ENCODE measurements at places on chromosomes 2 and 18.

DNA sequence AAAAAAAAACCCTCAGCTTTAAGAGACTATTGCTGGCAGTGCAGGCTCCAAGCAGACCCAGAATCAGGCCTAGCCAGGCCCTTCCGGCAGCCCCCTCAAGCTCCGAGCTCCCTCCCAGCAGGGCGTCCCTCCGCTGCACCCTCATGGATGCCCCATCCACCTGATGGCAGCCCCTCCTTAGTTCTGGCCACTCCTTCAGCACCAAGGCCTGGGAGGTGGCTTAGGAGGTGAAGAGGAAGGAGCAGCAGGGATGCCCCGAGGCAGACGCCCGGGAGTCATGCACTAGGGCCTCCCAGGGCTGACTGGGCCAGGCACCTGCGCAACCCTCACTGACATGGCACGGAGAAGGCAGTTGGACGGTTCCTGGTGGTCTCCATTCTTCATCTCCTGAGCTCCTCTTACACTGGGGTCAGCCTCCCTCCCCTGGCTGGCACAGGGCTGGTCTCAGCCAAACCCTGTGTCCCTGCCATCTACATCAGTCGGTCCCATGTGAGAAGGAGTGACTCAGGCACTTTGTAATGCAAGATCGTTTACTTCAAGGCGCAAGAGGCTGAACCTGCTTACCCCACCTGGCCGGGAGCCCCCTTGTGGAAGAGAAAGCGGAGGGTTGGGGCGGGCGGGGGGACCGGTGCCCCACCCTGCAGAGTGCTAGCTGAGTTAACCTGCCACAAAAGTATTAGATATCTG, 53.5 kb upstream of the ID2 start:
- no peak for DNase-seq

DNA sequence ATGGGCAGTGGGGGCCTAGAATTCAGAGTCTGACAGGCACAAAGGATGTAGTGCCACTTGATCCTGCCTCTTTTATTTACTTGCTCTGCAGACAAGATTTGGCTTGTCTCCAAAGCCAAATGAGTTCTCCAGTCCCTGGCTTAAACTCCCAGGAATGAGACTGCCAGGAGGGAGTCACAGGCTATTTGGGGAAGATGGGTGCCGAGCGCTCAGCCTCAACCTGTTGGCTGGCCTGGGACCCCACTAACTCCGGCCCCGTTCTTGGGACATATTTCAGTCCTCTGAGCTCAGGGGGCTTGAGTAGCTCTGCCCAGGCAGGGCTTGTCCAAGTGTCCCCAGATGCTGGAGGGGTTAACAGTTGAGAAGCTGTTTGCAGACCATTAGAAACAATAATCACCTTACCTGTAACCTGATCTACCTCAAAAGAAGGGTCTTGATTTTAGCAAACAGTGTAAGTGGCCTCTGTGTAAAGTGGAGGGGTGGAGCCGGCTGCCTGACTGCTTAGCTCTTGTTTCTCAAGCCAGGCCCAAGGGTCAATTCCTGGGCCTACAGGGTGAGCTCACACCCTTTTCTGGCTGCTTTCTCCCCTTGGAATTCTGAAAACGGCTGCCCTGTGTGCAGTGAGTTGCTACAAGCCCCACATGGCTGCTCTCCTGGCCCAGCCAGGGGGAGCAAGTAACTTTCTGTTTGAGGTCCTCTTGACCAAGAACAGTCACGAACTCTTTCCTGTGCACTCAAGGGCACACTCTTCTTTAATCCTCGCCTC, 27.1 kb upstream of the FZD5 start:
- peak; percentile 64 for DNase-seq

DNA sequence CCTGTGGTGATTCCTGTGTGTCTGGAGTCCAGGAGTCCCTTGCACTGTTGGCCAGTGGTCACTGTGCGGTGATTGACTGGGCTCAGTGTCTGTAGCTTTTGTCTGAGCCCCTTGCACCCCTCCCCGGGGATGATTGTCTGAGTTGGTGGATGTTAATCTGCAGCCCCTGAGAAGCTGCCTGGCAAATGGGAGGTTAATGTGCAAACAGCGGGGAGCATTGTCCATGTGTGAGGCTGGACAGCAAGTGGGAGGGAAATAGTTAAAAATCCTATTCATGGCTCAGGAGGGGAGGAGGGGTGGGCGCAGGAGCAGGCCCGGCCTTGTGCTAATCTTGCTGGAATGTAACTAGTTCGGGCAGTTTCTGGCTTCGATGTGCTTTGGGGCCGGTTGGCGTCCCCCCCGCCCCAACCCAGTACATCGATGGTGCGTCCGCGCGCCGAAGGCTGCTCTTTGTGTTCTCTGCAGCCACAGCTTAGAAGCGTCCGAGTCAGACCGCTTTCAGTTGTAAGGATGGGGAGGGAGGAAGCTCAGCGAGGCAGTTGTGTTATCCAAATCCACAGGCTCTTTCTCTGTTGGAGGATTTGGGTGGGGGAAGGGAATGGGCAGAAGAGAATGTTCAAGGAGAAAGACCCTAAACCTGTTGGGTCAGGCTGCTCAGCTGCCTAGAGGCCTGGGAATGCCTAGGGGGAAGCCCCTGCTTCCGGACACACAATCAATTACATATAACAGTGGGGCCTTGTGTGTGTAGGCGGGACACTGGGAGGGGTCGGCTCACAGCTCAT, 71.8 kb downstream of the TGOLN2 start:
- DNase-seq: peak; percentile 98

GRCh38 chr2:216792222-216793021, 67.4 kb downstream of the TNP1 start:
- DNase-seq: peak; percentile 62

GRCh38 chr18:2656237-2656980, 883 bp downstream of the SMCHD1 start:
- peak; percentile 59 for DNase-seq

DNA sequence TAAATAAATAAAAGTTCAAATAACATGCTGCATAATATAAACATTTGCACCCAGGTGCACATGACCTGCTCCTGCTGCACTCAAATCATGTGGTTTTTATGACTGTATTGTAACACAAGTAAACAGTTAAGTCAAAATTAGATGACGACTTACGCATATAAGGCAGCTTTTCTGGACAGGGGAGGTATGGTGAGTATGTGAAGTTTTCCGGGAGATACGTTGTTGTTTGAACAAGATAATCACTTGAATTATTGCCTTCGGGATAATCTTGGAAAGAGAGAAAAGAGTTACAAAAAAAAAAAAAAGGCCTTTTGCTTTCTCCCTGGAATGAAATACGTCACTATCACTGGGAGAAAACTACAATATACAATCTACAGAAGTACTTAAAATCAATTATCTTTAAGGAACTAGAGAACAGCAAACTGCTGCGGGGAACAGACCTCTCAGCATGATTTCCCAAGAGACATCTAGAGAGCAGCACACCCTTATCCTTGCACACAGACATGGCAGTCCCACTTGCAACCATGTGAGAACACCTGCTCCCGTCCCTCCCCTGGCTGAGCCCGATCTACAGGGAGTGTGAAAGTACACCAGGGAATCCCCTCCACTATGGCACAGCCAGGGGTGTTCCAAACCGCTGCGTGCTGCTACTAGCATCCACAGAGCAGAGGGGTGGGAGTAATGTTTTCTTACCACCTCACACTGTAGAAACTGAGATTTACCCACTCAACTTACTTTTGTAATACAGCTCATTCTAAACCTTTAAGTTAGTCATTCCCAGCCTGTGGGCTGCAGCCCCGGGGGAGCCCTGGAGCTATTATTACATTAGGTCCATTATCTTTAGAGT, 26.3 kb downstream of the B4GALT6 start:
- DNase-seq: no peak

DNA sequence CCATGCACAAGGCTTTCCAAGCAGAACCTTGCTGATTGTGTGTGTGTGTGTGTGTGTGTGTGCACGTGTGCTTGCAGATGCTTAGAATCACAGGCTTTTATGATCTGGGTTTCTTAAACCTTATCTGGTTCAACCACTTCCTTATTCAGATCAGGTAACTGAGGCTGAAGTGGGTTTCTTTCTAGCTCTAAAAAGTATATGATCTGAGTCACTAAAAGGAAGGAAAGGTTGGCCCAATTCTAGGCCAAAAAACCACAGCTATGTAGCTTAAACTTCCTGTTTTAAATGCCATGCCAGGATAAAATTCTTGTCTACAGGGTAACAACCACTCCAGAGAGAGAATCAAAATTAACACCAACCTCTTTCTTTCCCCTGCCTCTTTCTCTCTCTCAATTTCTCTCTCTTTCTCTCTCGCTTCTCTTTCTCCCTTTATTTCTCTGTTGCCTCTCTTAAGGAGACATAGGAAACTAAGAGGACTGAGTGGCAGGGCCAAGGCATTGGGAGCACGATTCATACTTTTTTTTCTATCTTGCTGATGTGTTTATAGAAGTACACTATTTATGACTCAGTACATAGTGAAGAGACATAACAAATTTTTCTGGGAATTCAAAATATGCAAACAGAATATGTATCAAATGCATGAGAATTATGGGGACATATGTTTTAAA, 140.3 kb downstream of the TRIB2 start:
- no peak for DNase-seq

- no peak for DNase-seq
These were observed 44.7 kb downstream of the CAVIN2 start for GRCh38 chr2:191802180-191802579.

GRCh38 chr2:38697116-38697840, 31.4 kb downstream of the GALM start:
- no peak for DNase-seq

GRCh38 chr2:28101123-28101522, 210.6 kb downstream of the BABAM2 start:
- no peak for DNase-seq

DNA sequence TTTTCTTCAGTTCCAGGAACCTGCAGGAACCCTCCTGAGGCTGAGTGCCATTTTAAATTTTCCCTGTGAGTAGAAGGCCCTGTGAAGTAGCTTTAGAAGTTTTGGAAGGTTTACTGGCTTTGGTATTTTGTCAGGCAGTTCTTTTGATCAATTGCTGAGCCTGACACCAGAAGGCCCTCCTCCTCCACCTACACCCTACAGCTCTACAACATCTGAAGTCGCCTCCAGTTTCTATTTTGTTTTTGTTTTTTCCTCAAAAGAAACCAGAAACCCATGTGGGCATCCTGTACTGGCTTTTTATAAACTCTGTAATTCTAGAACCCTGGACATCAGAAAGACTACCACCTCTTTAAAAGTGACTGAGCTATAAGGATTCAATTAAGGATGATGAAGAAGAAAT, 153.7 kb downstream of the NRXN1 start:
- no peak for DNase-seq

DNA sequence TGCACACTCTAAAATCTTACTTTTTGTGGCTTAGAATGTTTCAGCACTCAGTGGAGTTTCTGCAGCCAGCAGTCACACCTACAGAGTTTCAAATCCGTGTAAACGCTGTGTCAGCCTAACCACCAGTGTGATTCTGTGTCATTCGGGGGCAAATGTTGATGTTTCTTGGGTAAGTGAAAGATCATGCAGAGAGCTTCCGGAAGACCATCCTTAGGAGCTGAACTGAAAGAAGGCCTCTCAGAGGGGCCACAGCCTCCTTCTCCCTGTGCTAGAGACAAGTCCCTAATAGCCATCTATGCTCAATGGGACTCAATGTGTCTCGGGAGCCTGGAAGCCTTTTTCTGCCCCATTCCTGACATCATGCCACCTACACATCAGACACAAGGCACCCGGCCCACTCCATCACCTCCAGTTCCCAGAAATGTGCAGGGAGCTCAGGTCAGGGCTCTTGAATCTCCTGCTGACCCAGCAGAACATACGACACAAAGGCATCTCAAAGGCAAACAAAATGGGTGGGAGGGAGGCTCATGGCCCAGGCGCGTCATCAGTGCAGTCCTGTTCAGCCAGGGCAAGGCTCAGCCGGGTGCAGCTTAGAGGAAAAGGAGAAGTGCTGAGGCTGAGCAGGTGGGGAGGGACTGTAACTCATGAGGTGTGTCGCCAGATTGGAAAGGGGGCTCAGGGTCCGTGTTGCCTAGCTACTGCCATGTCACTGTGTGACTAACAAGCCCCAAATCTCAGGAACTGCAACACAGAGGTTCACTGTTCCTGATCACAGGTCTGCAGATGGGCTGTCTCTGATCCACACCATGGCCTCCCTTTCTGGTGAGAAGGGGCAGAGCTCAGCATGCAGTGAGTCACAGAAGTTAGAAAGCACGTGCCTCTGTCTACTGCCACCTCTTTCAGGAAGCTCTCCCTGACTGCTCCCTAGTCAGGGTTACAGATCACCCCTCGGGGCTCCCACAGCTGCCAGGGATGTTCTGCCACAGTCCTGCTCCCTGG, 82.0 kb downstream of the SMAD7 start:
- no peak for DNase-seq

- DNase-seq: no peak
These were observed 91.9 kb upstream of the RASGRP3 start for GRCh38 chr2:33384599-33384961.

- DNase-seq: peak; percentile 72
These were observed at the start of gene GRP for GRCh38 chr18:59219672-59220163. Gene GRP, plus strand, starts transcription at chr18:59220158. Its CDS starts 108 bp downstream, at chr18:59220266.

DNA sequence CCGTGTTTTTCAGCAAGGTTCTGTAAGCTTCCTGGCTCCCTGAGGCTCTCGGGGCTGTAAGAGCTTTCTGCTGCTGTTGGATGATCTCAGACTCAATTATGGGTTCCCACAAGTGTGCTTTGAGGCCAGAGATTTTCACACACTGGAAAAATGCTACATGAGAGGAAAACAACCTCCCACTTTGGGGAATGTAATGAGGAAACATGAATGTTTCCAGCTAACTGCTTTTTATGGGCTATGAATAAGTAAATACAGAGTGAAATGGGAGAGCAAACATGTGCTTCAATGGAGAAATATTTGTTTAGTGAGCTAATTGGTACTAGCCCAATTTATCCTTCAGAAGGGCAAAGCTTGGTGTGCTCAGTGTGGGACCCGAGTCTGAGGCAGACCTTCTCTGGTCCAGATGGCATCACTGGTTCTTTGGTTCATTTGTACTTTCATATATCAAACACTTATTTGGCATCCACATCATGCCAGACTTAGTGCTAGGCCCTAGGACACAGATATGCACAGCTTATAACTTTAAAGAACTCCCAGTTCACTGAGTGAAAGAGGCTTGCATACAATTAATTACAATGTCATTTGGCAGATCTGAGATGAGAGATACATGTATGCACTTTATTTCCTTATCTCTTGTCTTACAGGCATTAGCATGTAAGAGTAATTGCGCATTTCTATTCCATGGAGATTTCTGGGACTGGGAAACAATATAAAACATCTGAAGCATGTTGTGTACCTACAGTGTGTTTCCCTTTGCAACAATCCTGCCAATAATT, 248.8 kb downstream of the RDH14 start:
- no peak for DNase-seq

DNA sequence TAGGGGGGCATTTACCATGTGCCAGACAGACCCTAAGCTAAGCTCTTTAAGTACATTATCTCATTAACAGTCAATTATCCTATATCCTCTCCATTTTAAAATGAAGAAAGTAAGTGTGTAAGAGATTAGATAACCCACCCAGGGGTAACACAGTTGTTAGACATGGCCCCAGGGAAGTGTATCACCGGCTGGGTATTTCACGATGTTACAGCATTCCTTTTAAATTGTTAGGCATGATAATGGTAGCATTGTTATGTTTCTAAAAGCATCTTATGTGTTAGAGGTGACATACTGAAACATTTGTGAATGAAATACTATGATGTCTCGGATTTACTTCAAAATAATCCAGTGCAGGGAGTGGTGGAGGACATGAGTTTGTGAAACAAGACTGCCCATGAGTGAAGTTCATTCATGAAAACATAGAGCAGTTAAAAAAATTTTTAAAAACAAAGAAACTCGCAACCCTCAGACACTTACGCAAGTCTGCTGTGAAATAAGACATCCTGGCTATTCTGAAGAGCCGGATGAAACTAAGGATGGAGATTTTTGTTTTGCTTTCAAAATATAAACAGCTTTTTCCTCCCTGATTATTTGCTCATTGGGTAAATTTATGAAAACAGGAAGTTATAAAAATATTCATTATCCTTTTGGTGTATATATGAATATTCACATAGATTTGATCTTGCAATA, 54.9 kb downstream of the IL1RL2 start:
- DNase-seq: no peak
